ENCODE measurements at places on chromosomes 5 and 9.

GRCh38 chr5:96648593-96648992 is 13.6 kb upstream of the CAST start:
- DNase-seq: no peak

GRCh38 chr5:127412698-127413097 is 104.7 kb upstream of the PRRC1 start:
- DNase-seq: no peak

- DNase-seq: no peak
These were observed 231.8 kb upstream of the RGMB start for GRCh38 chr5:98541641-98542040.

DNA sequence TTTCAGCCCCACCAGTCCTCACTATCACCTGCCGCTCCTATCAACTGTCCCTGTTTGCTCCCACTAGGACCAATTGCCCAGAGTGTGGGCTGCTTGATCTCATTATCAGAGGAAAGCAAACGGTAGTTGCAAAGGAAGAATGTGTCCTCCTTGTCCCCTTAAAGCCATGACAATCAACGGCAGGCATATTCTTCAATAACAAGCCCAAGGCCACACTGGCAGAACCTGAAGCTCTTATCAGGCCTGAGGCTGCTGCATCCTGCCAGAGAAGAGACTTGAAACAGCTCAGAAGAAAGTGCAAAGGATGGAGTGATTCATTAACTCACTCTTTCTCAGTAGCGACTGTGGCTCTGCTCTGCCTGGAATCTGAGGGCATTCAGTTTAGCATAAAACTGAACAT is 39.2 kb upstream of the MAN2A1 start:
- no peak for DNase-seq

- no peak for DNase-seq
These were observed 146.7 kb upstream of the COL5A1 start for GRCh38 chr9:134494905-134495304.

DNA sequence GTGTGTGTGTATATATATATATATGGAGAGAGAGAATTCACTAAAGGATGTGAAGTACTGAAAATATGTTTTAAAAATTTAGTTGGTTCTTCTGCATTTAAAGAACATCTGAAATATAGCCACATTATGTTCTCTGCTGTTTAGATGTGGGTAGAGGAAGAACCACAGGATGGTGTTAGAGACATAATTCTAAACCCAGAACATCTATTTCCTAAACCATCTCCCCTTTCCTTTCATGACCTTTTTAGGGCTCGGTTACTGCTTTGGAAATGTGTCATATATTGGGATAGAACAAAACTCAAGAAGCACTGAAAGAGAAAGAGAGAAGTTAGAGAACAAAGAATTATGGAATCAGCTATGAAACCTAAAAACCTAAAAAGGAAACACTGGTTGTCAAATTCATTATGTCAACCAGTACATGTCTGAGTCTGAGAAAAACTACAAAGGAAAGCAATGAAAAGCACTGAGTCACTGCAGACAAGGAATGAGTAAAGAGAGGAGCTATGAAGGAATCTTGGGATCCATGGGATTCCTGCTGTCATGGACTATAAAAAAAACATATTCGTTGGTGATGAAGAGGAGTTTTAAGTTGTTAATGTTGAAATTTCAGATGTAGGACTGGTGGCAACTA is 28.4 kb downstream of the SLC12A2 start:
- no peak for DNase-seq

DNA sequence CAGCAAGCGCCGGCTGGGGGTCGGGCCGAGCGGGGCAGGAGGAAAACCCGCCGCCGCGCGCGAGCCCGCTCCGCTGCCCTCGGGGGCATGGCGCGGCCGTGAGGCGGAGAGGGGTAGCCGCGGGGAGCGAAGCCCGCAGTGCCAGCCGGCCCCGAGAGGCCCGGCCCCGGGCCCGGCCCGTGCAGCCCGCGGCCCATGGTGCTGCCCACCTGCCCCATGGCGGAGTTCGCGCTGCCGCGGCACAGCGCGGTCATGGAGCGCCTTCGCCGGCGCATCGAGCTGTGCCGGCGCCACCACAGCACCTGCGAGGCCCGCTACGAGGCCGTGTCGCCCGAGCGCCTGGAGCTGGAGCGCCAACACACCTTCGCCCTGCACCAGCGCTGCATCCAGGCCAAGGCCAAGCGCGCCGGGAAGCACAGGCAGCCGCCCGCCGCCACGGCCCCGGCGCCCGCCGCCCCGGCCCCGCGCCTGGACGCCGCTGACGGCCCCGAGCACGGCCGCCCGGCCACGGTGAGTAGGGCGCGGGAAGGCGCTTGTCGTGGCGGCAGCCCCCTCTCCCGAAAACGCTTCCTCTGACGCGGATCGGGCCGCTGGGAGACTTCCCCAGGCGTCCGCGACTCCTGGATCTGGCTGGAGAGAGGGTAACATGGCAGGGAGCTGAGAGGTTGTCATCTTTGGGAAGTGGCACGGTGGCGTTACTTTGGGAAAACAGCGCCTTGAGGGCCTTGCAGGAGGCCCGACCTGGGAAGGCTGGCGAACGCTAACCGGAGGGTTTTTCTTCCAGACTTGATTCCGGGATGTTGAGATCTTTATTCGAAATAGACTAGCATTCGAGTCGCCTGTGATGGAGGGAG is 523 bp downstream of the MAML1 start:
- DNase-seq: peak; percentile 26

DNA sequence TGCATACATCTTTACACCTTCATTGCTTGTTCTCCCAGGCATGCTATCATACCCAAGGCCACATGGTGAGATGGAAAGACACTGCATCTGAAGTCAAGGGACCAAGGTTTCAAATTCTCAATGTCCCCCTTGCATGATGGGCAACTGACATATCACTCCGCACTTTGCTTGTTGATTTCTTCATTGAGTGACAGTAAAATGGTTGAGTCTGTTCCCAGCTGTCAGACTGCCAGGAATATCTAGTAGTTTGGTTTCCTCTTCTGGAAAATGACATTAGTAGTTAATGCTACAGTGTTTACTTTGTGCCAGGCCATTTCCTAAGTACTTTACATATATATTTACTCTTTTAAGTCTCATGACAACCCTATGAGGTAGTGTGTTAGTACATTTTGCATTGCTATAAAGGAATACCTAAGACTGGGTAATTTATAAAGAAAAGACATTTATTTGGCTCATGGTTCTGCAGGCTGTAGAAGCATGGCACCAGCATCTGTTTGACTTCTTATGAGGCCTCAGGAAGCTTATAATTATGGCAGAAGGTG is 114.4 kb downstream of the PCSK1 start:
- DNase-seq: no peak

- no peak for DNase-seq
These were observed 51.4 kb upstream of the CAST start for GRCh38 chr5:96610747-96611146.

DNA sequence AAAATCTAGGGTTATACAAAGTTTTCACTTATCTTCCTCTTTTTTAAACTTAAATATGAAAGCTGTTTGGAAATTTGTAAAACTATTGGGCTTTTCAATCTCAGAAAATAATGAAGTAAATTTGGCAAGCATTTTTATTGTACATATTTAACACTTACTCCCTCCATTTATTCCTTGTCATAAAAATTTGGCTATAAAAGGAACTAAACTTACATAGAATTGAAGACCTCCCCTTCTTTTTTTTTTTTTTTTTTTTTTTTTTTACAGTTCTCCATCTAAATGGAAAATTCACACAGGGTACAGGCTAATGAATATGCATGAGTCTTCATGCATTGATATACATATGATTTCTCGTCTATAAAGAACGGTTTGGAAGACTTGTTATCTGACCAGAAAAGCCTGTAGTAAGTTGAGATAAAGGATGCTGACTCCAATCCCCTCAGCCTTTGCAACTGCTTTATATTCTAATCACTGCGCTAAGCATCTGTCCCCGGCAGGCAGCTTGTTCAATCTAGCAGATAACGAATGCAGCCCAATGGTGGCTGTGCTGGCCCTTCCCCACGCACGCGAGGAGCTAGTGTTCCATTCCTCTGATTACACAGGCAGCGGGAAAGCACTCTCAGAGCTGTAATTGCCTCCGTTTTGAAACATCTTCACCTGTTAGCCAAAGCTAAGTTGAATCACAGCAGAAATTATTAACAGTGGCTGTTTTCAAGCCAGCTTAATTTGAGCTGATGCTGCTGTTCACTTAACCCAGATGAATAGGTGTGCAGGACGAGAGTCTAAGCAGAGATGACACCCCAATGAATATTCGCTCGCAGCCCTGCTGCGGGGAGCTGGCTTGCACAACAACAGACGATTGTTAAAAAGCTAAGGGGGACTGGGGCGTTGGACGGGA is 453.8 kb upstream of the ZNF608 start:
- no peak for DNase-seq

DNA sequence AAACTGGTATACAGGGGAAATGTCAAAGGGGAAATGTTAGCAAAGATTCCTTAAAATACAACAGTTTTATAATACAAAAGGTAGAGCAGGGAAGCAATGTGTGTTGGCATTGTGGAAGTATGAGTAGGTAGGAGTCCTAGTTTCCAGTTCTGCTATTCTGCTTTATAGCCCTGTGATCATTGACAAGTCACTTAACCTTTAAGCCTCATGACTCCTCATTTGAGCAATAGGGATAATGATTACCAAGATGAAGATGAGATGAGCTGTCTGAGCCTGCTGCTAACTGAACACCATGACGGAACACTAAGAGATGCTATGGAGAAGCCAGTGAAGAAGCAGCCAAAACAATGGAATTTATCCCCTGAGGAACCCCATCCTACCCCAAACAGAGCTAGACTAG is 251.7 kb downstream of the PAPPA start:
- no peak for DNase-seq

DNA sequence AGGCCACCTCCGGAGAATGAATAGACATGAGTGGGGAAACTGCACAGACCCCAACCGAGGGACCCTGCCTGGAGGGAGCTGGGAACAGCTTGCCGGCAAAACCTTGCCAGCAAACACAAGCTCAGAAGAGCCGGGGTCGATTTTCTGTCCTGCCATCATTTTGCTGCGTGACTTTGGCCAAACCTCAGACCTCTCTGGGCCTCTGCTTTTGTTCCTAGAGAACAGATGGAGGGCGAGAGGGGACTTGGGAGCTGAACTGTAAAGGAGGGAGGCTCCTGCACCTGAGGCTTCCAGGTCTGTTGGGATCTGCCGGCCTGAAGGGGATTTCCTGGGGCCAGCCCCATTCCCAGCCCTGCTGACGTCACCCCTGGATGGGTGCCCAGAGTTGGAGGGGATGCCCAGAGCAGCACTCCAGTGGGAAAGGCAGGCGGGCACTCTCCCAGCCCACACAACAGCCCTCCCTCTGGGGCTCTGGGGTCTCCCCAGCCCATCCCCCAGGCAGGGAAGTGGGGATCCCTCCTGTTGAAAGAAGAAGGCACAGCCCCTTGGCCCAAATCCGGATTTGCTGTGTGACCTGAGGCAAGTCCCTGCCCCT is 40.4 kb upstream of the SYNPO start:
- no peak for DNase-seq

DNA sequence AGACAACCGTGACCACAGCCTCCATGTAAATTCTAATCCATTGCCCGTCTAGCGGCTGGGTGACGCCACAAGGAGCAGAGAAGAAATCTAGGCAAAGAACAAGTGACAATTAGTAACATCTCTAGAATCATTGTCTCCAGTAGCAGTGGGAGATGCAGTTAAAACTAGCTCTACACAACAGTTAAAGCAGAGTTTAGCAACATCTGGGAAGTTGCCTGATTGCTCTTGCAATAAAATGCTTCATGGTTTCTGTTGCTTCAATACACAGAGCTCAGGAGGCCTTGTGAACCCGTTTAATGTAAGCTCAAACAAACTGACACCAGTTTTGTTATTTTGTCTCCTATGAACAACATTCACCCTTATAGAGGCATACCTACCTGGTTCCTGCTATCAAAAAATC is 369.8 kb upstream of the PDE4D start:
- no peak for DNase-seq

- no peak for DNase-seq
These were observed 202.5 kb downstream of the NTRK2 start for GRCh38 chr9:84871983-84872382.

GRCh38 chr9:124720429-124721108 is 50.5 kb downstream of the NR6A1 start:
- no peak for DNase-seq

- DNase-seq: no peak
These were observed 450.4 kb upstream of the CHD1 start for GRCh38 chr5:99379187-99379586.

- DNase-seq: no peak
These were observed 29.8 kb downstream of the CCDC192 start for GRCh38 chr5:127732963-127733362.

- DNase-seq: no peak
These were observed 95.4 kb upstream of the PRDM9 start for GRCh38 chr5:23411994-23412393.

GRCh38 chr5:57889558-57889957 is 406.9 kb upstream of the ACTBL2 start:
- no peak for DNase-seq

DNA sequence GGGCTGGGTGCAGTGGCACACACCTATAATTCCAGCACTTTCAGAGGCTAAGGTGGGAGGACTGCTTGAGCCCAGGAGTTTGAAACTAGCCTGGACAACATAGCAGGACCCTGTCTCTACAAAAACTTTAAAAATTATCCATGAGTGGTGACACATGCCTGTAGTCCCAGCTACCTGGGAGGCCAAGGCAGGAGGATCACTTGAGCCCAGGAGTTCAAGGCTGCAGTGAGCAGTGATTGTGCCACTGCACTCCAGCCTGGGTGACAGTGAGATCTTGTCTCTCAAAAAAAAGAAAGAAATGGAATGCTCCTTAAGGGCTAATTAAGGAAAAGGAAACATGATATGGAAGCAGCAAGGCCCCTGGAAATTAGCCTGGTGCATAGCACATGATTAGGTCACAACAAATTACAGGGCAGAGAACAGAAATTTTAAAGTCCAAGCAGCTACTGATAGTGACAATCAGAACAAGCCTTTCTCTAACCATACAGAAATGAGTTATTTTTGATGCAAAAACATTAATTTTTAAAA is 19.5 kb downstream of the ANKH start:
- DNase-seq: no peak

GRCh38 chr5:108084105-108084504 is 297.8 kb downstream of the FBXL17 start:
- no peak for DNase-seq

GRCh38 chr5:32258424-32258823 is 54.3 kb downstream of the MTMR12 start:
- DNase-seq: no peak

- no peak for DNase-seq
These were observed 218.6 kb downstream of the SEMA6A start for GRCh38 chr5:116355819-116356601.

DNA sequence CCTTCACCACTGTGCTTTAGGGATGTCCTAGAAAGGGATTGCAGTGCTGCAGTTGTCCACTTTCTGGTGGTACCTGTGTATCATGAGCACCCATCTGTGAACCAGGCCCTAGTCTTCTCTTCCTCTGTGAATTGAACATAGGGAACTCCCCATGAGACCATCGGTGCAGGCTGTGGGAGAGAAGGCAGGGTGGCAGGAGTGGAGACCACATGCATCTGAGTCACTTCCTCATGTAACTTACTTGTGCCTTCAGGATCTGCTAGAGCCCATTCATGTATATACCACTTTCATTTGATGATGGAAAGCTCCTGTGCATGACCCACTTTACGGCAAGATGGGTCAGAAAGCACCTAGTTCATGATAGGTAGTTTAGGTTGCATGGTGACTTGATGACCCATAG is 478.1 kb upstream of the CDH9 start:
- DNase-seq: no peak

GRCh38 chr9:93431539-93432105 is 19.9 kb upstream of the FAM120A start:
- DNase-seq: no peak

GRCh38 chr9:20760246-20760891 is 76.3 kb downstream of the FOCAD start:
- no peak for DNase-seq

GRCh38 chr9:32518276-32518675 is 7.7 kb downstream of the RIGI start:
- no peak for DNase-seq

Measured in activated T-helper 1 cell treated with Interleukin-2 at 50 U/mL for 16 hours (primary cell).